Purkinje cell (primary cell): ENCODE measurements at places on chromosomes 16 and 17. TPM values are rescaled to one million over a fixed set of nuclear protein-coding genes. Genes with fewer than 3 reads are reported as not detected.

STH gene
- not detected in 2 replicates for polyA plus RNA-seq

CLCN7 gene
- 0.52 and 0.55 TPM in 2 replicates for polyA plus RNA-seq

FLII gene
- 40.1 and 53.5 TPM in 2 replicates for polyA plus RNA-seq

CDRT15L2 gene
- polyA plus RNA-seq, result 0.77 TPM in 1 of 2 replicates, not detected in the other

SLC6A2 gene
- not detected in 2 replicates for polyA plus RNA-seq

ATP2A1 gene
- polyA plus RNA-seq, result 0.52 TPM in 1 of 2 replicates, not detected in the other

TPSD1 gene
- not detected in 2 replicates for polyA plus RNA-seq

UNC13D gene
- not detected in 2 replicates for polyA plus RNA-seq

LRRC37A3 gene
- 3.1 and 8.9 TPM in 2 replicates for polyA plus RNA-seq

TBC1D28 gene
- polyA plus RNA-seq, result not detected in 2 replicates

CES1 gene
- not detected in 2 replicates for polyA plus RNA-seq

CACNG4 gene
- 0.18 and 0.27 TPM in 2 replicates for polyA plus RNA-seq
